Fibroblast of skin of back (primary cell): ENCODE measurements at places on chromosomes 4 and X.

- peak; percentile 95 for DNase-seq
These were observed 221.8 kb downstream of the KIT start for GRCh38 chr4:54879576-54879975.

GRCh38 chr4:113049421-113050370, at the start of gene ANK2:
Gene ANK2 (plus strand): TSS chr4:113049653. CDS start chr4:113049729, 76 bp downstream.
- no peak for DNase-seq

DNA sequence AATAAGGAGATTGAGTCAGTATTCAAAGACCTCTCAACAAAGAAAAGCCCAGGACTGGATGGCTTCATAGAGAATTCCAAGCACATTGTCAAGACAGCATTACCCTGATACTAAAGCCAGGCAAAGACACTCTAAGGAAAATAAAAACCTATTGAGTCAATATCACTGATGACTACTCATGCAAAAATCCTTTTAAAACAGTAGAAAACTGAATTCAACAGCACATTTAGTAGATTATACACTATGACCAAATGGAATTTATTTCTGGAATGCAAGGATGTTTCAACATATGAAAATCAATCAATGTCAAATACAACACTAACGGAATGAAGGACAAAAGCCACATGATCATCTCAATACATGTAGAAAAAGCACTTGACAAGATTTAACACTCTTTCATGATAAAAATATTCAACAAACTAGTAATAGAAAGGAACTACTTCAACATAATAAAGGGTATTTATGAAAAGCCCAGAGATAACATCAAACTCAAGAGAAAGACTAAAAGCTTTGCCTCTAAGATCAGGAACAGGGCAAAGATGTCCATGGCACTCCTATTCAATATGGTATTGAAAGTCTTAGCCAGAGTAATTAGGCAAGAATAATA, 633.3 kb downstream of the ANKRD50 start:
- DNase-seq: peak; percentile 77

DNA sequence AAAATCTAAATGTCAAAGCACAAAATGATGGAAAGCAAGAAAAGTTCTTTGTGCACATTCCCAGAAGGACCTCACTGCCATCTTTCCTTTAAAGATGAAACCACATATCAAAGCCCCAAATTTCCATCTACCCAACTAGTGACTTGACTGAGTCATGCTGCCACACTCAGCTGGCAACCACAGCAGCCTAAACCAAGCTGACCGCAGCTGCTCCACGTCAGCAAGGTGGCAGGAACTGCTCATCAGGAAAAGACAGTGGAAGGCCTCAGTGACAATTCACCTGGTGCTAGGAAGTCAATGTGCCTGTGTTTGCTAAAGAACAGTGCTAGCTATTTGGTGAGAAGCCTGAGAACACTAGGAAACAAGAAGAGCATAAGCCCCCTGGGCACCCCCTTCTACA, 26.1 kb downstream of the ACOX3 start:
- no peak for DNase-seq

GRCh38 chr4:170091069-170091696, 1.4 kb upstream of the AADAT start:
- no peak for DNase-seq

DNA sequence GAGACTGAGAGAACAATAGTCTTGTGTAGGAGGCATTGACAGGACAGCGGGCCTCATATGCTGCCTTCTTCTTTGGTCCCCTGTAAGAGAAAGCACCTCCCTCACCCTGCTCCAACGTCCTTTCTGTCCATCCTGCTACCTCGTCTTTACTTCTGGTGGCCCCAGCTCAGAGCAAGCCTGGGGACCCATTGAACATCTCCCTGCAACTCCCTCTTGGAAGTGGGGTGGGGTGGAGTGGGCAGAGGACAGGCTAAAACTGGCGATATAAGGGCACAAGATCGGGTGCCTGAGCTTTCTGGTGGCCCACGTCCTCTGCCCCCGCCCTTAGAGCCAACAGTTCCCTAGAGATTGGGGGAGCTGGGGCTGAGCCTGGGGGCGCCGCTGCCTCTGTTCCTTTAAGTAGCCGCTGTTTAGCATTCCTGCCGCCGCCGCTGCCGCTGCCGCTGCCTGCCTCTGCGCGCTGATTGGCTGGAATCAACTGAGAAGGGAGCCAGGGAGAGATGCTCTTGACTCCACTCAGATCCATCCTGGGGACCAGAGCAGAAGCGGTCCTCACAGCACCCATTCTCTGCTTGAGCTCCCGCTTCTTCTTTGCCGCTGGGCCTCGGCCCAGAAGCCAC, at the start of gene DLG3:
Gene DLG3, plus strand, starts transcription at position 510 of the 620 bp plus-strand sequence. CDS start 367 bp downstream, outside the sequence.
- DNase-seq: peak; percentile 56

- DNase-seq: no peak
These were observed 92.2 kb downstream of the NHSL2 start for GRCh38 chrX:72002875-72003274.

DNA sequence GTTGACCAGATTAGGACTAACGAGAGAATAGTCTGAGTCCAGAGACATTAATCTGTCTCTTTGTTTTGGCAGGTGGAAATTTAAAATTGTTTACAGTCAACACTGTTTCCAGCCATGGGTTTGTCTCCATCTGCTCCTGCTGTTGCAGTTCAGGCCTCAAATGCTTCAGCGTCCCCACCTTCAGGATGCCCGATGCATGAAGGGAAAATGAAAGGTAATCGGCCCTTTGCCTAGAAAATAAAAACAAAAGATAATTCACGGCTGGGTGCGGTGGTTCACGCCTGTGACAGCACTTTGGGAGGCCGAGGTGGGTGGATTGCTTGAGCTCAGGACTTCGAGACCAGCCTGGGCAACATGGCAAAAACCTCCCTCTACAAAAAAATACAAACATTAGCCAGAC, 815 bp downstream of the HCCS start:
- DNase-seq: no peak

- peak; percentile 6 for DNase-seq
These were observed 312.4 kb downstream of the DHRSX start for GRCh38 chrX:2188330-2188792.

DNA sequence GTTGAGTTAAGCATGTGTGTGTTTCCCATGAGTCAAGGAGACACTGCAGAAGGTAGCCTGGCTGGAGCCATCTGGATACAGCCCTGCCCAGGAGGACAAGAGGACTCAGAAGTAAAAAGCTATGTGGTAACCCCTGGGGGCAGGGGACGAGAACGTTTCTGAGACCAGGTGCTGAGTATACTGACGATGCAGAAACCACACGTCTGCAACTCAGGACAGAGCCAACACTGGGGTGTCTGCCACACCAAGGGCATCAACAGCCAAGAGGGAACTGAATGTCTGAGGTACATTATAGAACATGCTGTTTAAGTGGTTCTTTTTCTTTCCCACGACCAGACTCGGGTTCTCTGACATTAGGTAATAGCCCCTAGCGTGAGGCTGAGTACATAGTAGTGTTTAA, 94.1 kb upstream of the GPR34 start:
- DNase-seq: no peak

- no peak for DNase-seq
These were observed 57.1 kb upstream of the NKAP start for GRCh38 chrX:120000490-120001246.

GRCh38 chr4:76219299-76220055, 5.9 kb upstream of the SCARB2 start:
- DNase-seq: no peak

DNA sequence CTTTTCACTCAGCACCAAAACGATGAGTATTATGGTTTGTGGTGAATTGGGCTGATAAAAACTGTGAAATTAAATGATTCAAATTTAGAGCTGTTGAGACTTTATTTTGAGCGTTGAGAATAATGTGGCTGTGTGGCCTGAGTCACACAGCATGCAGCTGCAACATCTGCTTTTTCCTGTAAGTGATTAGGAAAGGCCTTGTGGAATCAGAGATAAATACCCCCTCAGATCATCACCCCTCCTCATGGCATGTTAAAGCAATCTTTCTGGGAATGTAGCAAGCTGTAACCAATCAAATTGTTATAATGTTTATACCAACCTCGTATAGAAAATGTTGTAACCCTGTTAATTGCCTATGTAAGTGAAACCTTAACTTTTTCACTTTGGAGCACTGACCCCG, 90.0 kb upstream of the GRPR start:
- peak; percentile 1 for DNase-seq
